ENCODE measurements at places on chromosomes 7 and 10.
A peak's percentile ranks its signal among the peaks of the same experiment; 100 is the strongest.

GRCh38 chr10:132900211-132900756, 42.1 kb downstream of the CFAP46 start:
- DNase-seq: no peak

GRCh38 chr7:149330914-149331567, 69.0 kb downstream of the ZNF783 start:
- DNase-seq: no peak

DNA sequence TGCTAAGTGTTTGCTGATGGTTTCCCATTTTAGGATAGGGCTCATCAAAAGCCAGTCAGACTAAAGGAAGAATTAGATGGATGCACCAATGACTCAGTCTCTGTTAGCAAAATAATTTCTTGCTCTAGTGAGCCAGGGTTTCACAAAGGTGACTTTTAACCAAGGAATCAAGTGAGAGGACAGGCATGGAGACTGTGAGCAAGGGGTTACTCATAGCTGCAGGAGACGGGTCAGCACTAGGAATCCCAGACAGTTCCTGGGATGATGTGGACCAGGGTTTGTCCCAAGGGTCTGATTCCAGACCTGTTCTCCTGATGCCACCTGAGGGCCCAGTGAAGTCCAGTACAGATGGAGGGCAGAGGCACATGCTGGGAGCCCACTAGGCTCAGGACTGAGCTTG, 138.1 kb downstream of the NOC3L start:
- no peak for DNase-seq

DNA sequence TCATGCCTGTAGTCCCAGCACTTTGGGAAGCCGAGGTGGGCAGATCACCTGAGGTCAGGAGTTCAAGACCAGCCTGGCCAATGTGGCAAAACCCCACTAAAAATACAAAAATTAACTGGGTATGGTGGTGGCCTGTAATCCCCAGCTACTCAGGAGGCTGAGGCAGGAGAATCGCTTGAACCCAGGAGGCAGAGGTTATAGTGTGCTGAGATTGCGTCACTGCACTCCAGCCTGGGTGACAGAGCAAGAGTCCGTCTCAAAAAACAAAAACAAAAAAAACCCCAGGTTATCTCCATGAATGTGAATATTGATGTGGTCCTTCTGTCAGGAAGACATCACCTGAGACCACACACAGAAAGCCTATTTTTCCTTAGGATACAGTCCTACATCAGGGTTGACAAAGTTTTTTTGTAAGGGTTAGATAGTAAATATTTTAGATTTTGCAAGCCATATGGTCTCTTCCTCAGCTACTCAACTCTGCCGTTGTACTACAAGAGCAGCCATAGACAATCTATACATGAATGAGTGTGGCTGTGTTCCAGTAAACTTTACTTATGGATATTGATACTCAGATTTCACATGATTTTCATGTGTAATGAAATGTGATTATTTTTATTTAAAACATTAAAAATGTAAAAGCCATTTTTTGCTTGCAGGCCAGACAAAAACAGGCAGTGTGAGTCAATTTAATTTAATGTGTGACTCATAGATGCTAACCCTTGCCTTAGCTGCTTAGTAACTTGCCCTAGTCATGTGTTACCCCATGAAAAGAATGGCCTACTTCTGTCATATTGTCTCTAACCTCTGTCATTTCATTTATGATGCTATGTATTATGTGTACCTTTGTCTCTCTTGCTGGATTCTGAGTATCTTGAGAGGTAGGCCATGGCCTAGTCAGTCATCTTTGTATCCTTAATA, 78.1 kb downstream of the TPST1 start:
- no peak for DNase-seq

- DNase-seq: no peak
Measured at GRCh38 chr7:138773817-138774216, 24.0 kb upstream of the TMEM213 start.

GRCh38 chr7:27424231-27424630, 181.6 kb downstream of the EVX1 start:
- no peak for DNase-seq

DNA sequence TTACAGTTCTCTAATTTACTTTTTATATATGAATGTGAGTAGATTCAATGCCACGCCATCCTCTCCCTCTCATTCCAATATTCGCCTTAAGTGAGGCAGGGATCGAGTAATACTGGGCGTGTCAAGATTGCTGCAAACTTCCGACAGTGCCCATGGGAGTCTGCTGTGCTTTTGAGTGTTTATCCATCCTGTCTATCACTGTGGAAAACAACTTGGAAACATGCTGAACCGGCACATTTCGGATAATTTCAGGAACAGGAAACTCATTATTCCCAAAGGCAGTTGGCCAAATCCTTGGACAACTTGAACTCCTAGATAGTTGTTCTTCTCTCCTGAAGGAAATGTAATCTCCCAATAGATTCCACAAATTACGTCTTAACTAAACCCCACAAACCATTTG, 28.5 kb downstream of the PIP4K2A start:
- no peak for DNase-seq

GRCh38 chr7:105656922-105657521, 75.7 kb upstream of the EFCAB10 start:
- peak; percentile 40 for DNase-seq

DNA sequence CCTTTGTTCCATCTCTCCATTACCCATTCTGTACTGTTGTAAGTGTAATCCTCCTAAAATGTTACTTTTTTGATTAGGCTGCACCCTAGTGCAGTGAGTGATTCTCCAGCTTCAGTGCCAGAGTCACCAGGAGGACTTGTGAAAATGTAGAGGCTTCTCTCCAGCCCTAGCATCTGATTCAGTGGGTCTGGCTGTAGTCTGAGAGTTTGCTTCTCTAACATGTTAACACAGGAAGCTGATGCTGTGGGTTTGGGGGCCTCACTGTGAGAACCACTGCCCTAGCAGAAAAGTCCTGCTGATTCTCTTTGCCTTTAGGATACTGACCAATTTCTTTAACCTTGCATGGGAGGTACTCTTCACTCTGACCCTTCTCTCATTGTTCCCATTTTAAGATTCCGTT, 24.4 kb downstream of the CSGALNACT2 start:
- no peak for DNase-seq

GRCh38 chr7:3605222-3605621, 304.2 kb downstream of the SDK1 start:
- DNase-seq: no peak

DNA sequence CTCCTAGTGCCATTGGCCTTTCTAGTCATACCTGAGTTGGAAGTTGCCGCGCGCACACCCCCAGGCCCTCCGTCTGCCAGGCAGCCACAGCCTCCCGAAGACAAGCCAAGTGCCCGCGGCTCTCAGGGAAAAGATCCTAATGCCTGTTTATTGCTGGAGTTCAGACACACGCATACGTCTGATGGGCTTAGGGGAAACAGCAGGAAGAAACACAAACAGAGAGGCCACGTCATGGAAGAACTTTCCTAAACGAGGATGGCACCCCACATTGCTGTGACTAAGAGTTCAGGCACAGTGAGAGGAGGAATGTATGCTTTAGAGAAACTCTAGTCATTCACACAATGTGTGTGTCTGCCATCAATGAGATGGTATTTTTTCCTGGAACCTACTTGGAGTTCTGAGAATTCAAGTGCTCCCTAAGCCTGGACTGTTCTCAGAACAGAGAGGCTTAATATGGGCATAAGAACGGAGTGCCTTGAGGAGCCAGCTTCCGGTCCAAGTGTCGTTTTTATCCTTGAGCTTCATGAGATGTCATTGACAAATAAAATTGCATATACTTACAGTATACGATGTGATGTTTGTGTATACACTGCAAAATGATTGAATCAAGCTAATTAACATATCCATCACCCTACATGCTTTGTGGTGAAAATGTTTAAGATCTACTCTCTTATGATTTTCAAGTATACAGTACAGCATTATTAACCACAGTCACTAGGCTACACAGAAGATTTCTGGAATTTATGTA, 11.6 kb upstream of the RBP3 start:
- no peak for DNase-seq

DNA sequence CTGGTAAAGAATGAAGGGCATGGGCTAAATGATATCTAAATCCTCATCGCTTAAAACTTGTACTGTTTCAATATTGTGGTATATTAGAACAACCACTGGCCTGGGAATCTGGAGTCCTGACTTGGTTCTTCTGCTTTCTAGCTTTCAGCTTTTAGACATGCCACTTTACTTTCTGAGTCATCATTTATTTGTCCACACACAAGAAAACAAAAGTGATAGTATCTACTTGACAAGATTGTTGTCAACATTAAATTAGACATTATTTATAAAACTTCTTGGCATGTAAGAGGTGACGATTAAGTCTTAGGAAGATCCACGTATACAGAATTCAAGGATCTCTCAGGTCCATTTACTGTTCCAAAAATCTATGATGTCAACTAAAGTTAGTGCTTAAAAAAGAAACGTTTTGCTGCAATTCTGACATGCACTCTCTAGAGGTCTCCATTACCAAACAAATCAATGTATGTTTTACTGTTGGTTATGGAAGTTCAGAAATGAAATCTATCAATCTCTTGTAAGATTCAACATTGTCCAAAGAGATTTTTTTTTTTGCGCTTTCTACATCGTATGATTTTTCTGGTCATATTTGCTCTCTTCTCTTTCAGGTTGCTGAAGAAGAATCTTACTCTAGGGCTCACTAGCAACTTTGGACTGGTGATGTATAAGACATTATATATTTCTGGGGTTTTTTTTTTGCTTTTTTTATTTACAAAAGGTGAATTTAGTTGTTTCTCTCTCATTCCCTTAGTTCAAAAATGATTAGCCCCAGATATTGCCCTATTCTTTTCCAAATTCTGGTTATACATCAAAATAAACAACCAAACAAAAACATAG, 53.6 kb upstream of the DYNC1I1 start:
- no peak for DNase-seq

- DNase-seq: no peak
Measured at GRCh38 chr7:150989456-150989855, 1.4 kb upstream of the NOS3 start.

- no peak for DNase-seq
Measured at GRCh38 chr7:1588978-1589377, 19.1 kb upstream of the PSMG3 start.

DNA sequence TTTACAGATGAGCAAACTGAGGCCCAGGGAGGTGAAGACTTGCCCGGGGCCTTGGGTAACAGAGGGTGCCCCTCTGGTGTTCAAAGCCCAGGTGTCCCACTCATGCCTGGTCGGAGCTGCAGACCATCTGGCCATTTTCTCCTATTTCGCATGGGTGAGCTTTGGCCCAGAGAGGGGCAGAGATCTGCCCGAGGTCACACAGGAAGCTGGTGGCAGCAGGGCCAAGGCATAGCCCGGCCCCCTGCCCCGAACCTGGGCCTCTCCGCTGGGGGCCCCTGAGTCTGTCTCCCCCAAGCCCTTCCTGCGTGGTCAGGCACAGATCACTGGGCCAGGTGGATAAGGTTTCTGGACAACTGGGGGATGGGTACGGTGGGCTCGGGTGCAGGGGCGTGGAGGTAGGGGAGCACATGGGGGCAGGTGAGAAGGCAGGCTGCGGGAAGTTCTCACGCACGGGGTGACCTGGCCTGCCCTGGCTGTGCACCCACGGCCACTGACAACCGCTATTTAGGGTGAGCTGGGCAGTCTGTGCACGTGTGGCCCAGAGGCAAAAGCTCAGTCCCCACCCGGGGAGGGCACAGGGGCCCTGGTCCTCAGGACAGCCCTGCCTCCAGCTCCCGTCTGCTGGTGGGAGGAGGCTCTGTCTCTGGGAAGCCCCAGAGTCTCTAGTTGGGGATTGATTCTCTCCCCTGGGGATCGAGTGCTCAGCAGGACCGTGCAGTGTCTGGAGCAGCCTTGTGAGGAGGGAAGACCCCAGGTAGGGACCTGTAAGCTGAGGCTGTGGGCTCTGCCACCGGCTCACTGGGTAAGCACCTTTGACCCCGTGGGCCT, 68.6 kb downstream of the UNCX start:
- no peak for DNase-seq

DNA sequence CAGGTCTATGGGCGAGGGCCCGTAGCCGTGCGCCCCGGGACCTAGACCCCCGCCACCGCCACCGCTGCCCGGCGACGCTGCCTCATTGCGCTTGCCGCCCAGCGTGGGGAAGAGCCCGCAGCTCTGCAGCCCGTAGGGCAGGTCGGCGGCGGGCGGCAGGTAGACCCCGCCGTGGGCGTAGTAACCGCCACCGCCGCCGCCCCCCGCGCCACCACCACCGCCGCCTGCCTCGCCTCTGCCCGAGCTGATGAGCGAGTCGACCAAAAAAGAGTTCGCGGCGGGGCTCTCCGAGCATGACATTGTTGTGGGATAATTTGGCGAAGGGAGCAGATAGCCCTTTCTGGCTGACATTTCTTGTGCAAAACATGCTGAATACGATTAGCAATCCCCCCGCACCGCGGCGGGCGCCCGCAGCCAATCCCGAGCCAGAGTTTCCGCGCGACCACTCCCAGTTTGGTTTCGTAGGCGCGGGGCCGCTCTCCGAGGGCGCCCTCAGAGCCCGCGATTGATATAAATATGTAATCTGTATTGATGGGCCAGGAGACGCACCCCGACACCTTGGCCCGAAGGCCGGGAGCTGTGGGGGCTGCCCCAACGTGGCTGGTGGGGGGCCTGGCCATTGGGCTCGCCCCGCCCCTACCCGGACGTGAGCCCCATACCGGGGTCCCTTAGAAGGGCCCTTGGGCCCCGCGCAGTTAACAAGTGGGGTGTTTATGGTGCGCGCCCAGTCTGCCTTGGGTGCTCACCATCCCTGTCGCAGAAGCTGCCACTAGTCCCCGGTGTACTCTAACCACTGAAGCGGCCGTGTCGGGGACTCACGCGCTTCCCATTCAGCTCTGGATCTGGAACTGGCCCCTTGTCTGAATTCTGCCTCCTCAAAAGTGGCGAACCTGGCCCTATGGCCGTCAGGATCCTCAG, at the start of gene HOXA10:
TSS of gene HOXA10 (minus strand) at position 365 of the 918 bp plus-strand sequence. CDS start at position 351, 14 bp downstream.
- no peak for DNase-seq

DNA sequence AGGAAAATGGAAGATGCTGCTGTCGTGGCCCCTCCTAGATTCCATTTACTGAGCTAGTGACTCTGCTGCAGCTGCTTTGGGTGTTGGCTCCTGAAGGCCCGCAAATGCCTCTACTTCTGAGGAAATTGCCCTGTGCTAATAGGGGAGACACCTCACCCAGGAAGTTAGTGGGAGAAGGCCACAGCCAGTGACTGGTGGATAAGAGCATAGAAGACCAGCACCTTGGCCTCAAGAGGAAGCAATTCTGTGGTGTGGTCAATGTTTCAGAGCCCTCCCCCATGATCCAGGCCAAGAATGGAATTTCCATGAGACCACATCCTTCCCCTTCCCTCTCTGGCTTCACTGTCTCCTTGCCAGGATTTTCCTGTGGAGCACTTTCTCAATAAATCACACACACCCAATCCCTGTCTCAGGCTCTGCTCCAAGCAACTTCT, 25.0 kb upstream of the FZD1 start:
- DNase-seq: no peak

- no peak for DNase-seq
Measured at GRCh38 chr10:129398711-129399141, 68.3 kb upstream of the MGMT start.

GRCh38 chr7:25862261-25863004, 289.6 kb upstream of the NFE2L3 start:
- DNase-seq: no peak

- peak; percentile 1 for DNase-seq
Measured at GRCh38 chr10:129332476-129332875, 134.6 kb upstream of the MGMT start.

Measured in activated CD4-positive, CD25-positive, alpha-beta regulatory T cell (primary cell).